ENCODE measurements at places on chromosomes 11 and 22. TPM values are rescaled to one million over a fixed set of nuclear protein-coding genes. Genes with fewer than 3 reads are reported as not detected.

The OR52B6 gene
- not detected for total RNA-seq

The DAGLA gene
- 5.5 TPM for total RNA-seq

The LRRC10B gene
- 0.08 TPM for total RNA-seq

The HSD17B12 gene
- 65.5 TPM for total RNA-seq

The DGCR6 gene
- total RNA-seq: 0.55 TPM

The KDM4E gene
- total RNA-seq: not detected

The NCAM1 gene
- not detected for total RNA-seq

The YAP1 gene
- total RNA-seq: 40.7 TPM

The MMP1 gene
- 1.2 TPM for total RNA-seq

The CRYBB3 gene
- not detected for total RNA-seq

The P2RX6 gene
- total RNA-seq: 0.56 TPM

The CARD10 gene
- total RNA-seq: 38.9 TPM

The SCARF2 gene
- 0.89 TPM for total RNA-seq

The HTR3A gene
- total RNA-seq: not detected

The MS4A15 gene
- not detected for total RNA-seq
